ENCODE measurements at places on chromosomes 7 and 10.

DNA sequence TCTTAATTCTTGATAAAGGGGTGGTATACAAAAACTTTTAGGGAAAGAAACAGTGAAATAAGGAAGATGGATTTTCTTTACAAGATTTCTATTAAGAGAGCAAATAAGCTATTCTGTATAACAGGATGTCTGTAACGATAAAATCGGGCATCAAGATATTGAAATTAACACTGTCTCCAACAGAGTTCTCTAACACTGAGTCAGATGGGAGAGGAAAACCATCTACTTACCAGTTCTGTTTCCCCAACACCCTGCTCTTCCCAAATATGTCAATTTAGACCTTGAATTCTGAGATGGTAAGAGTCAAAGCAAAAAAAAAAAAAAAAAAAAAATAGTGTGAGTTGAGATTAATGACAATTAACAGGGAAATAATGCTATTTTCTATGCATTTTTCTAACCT is 23.0 kb downstream of the SMURF1 start:
- no peak for DNase-seq

DNA sequence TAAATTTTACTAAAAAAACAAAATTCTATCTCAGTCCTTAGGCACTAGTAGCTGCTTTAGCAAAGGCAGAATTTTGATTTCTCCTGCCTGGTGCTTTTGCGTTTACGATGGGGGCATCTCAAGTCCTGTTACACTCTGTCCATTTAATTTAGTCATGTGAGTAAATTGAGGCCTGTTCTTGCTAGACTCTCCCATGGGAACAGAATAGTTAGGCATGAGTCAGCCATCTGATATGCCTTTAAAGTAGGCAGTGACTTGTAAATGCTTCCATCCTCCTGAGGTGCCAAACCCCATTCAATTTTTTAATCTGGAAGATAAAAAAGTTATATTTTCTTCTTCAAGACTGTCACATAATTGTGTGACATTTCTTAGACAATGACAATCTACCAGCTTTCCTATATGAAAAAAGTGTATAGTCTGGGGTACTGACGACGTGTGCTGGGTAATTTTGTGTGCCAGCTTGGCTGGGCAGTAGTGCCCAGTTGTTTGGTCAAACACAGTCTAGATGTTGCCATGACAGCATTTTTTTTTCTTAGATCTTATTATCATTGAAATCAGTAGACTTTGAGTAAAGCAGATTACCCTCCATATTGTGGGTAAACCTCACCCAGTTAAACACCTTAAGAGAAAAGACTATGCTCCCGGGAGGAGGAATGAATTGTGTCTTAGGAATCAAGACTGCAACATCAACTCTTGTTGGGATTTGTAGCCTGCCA is 603.4 kb downstream of the SORCS1 start:
- no peak for DNase-seq

- DNase-seq, result no peak
Measured at GRCh38 chr7:150333659-150334058, 7.8 kb downstream of the RARRES2 start.

DNA sequence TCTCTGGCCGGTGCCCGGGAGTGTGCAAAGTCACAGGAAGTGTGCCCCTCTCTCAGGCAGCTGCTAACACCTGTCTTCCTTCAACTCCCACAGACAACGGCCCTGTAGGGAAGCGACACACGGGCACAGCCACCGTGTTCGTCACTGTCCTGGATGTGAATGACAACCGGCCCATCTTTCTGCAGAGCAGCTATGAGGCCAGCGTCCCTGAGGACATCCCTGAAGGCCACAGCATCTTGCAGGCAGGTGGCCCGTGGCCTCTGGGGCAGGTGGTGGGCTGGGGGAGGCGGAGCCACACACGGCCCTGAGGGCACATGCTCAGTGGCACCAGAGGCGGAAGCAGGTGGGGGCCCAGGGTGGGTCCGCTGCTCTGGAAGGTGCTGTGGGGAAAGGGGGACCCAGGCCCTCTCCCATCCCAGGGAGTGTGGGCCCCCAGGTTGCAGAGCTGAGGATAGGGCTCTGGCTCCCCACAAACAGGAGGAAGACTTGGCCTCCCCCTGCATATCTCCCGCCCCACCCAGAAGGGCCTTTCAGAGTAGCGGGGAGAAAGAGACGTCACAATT is 6.9 kb downstream of the C10orf105 start:
- DNase-seq, result no peak

DNA sequence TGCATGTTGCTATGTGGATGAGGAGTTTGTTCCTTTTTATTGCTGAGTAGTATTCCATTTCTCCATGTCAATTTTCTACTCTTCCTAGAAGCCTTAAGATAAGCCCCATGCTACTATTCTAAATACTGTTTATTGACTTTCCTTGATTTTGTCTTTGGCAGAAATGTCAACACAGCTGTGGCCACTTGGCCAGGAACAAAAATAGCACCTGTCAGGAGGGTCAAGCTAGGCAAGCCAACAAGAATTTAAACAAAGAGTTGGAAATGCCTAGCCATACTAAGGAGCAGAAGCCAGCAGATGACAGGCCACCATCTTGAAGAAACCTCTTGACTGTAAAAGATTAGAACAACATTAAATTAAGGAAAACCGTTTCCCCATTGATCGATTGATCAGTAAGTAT is 34.7 kb downstream of the JAZF1 start:
- DNase-seq, result no peak

DNA sequence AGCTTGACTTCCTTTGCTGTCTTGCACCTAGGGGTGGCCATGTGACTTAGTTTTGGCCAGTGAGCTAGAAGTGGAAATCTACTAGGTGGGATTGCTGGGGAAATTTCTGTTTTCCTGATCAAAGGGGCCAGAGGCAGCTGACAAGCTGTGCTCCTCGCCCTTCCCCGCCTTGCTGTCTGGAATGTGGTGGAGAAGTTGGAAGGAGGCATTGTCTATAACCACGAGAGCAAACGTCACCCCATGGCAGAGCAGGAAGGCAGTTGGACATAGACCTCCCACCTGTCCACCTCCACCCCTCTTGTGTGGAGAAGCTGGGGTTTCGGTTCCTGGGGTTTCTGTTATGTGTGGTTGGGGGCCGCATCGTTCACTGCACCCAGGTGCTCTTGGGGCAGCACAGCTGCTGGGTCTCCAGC is 7.3 kb downstream of the SFRP5 start:
- DNase-seq, result no peak

DNA sequence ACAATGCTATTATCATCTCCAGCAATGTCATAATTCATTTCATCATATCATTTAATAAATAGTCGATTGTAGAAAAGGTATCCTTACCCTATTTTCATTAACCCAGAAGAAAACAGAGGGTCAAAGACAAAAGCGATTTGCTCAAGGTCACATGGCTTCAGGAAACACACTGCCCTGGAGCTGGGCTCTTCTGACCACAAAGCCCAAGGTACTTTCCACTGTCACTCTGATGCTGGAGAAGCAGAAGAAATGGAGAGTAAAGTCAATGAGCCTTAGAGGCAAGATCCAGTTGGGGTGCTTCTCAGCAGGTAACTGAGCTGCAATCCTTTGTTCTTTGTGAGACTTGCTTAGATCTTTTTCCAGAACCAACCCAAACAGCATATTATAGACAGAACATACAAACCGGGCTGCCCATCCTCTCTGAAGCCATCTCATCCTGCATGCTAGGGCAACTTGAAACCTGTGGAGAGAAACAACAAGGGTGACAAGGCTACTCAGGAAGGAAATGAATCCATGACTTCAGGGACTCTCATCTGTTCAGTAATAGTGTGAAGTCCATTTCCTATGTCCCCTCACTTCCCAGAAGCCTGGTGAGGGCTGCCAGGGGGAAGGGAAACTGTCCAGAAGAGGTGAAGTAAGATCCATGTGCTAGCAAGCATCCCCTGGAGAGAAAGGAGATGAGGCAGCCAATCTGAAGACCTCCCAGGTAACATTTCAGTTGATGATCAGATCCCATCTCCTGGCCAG is 148.6 kb upstream of the SVIL start:
- no peak for DNase-seq

- DNase-seq, result no peak
Measured at GRCh38 chr10:1229116-1229515, 172.9 kb downstream of the WDR37 start.

- peak; percentile 74 for DNase-seq
Measured at GRCh38 chr10:33334805-33335550, 511 bp upstream of the NRP1 start.

- no peak for DNase-seq
Measured at GRCh38 chr10:57014758-57015157, 653.7 kb upstream of the ZWINT start.

GRCh38 chr10:93152136-93152535 is 78.4 kb downstream of the CYP26A1 start:
- DNase-seq, result peak; percentile 37

DNA sequence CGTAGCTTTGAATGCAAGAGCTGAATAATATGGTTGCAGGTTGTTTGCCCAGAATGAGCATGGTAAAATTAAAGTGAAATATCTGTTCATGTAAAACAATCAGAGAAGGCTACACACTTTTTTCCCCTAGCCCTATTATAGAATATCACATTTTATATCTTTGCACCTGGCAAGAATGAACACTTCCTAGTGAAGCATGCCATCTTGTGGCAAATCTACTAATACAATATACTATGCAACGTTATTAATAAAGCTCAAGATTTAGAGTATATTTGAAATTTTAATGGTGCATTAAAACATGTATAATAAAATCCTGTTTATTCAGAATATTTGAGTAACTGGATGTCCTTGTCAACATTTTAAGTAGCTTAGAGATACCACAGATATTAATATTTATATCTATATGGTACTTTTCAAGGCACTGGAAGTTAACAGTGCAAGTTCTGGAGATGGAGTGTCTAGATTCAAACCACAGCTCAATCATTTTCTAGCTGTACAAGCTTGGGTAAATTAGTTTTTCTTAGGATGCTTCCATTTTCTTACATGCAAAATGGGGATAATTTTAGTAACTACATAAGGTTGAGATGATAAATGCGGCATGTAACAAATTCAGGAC is 643.1 kb upstream of the SEMA3D start:
- peak; percentile 4 for DNase-seq

- peak; percentile 70 for DNase-seq
Measured at GRCh38 chr7:32536585-32536984, 41.3 kb downstream of the AVL9 start.

GRCh38 chr7:130425796-130426195 is 15.0 kb downstream of the CEP41 start:
- no peak for DNase-seq

- no peak for DNase-seq
Measured at GRCh38 chr10:43440463-43441134, 3.7 kb downstream of the ZNF487 start.

GRCh38 chr7:57362868-57363267 is 87.1 kb upstream of the ZNF716 start:
- no peak for DNase-seq

DNA sequence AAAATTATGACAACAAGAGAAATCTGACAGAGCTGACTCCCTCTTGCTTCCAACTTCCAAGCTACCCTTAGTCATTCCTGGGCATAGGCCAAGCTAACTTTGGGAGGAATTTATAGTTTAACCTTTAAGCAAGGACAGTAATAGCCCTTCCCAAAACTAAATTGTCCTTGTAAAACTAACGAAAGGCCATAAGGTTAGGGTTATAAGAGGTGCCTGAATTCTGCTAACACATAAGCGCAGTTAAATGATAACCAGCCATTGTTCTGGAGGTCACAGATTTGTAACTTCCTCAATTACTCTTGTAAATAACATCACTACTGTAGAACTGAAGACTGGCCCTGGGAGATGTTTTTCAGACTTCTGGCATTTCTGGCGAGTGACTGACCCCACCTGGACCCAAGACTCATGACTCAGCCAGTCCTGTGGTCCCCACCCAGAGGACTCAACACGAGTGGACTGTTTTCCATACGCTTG is 481.2 kb downstream of the KCNMA1 start:
- DNase-seq, result peak; percentile 40

DNA sequence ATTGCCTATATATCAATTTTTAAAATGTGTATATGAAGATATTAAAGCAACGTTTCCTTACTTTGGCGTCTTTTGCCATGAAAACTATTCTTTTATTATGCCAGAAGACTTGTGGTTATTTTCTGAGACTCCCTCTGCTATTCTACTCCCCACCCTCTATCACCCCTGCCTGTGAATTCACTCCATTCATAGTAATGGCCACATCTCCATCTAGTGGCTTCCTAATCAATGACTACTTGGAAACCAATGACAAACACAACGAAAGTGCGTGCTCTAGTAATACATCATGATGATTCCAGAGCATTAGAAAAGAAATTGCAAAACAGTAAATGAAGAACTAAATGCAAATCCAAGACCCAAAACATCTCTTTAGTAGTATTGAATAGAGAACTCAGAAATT is 186.7 kb upstream of the HGF start:
- peak; percentile 31 for DNase-seq
